ENCODE measurements at places on chromosomes 7 and 10. TPM values are rescaled to one million over a fixed set of nuclear protein-coding genes. Genes with fewer than 3 reads are reported as not detected.

ZPBP gene
- not detected for total RNA-seq

NPY gene
- total RNA-seq = not detected

LRIT1 gene
- not detected for total RNA-seq

LRRD1 gene
- total RNA-seq = 0.20 TPM

FAM25C gene
- not detected for total RNA-seq

MMP21 gene
- total RNA-seq = not detected

Measured in subcutaneous preadipocyte (primary cell).